Left colon (tissue), 2 donors: ENCODE measurements at places on chromosomes 7 and 10.

DNA sequence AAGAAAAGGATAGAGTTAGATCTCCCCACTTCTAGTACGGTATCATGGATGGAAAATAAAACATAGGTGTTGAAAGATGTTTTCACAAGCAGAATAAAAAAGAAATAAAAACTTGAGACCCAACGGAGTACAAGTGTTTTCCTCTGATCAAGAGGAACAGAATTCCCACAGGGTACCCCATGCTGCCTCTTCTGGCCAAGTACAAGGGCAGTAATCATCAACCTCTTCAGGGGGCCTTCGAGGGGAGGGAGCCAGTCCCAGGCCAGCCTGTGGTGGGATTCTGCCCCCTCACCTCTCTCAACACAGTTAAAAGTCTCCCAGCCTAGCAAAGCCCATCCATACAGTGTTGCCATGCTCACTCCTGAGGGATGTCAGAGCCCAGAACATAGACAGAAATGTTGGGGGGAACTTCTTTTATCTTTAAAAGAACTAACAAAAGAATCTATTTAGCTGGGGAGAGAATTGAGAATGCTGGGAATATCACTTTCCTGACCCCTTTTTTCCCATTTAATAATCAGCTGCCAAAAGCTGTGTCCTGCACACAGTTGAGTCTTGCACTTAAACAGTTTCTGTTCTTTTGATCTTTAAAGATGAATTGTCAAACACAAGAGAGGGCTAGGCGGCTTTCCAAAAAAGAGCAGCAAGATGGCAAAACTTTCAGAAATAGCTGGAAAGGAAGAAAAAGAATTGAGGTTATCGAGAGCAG is 101.7 kb downstream of the PTN start:
- no peak for DNase-seq

DNA sequence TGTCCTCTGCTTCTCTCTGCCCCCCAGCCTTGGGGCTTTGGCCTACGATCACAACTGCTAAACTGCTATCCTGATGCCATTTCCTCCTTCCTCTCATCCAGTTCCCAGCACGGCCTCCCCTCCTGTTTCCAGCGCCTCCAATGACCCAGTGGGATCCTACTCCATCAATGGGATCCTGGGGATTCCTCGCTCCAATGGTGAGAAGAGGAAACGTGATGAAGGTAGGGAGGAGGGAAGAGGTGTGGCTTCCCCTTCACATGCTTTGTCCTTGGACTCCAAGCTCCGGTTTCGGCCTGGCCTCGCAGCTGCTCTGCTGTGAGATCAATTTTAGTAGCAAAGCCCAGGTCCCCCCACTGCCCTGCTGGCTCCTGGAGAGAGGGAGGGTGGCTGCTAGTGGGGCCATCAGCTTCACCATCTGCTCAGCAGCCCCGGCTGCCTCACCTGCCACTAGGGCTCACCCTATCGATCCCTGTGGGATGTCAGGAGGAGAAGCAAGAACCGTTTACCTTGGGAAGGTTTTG is 35.8 kb downstream of the PAX2 start:
- no peak for DNase-seq

DNA sequence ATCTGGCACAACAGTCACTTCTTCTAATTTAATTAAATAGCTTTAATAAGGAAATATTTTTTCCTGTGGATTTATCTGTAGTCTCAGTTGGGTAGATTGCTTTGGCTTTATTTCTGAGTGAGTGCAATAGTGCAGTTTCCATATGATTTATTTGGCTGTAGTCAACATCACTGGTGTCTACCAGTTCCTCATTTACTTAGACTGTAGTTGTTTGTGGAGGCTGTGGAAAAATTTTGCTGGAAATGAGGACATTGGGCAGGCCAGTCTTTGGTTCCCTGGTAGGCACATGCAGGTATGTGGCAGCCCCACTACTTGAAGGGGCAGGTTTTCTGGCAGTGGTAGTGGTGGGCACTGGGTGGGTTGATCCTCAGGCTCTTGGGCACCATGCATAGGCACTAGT is 15.5 kb downstream of the TAS2R40 start:
- DNase-seq = no peak

GRCh38 chr10:71053169-71053895 is 159.0 kb upstream of the UNC5B start:
- no peak for DNase-seq

GRCh38 chr7:5064391-5065106 is 18.9 kb downstream of the RBAK start:
- no peak for DNase-seq

GRCh38 chr10:97075961-97076525 is 109.7 kb downstream of the SLIT1 start:
- DNase-seq = no peak
